ENCODE measurements at places on chromosomes 6 and 20.

DNA sequence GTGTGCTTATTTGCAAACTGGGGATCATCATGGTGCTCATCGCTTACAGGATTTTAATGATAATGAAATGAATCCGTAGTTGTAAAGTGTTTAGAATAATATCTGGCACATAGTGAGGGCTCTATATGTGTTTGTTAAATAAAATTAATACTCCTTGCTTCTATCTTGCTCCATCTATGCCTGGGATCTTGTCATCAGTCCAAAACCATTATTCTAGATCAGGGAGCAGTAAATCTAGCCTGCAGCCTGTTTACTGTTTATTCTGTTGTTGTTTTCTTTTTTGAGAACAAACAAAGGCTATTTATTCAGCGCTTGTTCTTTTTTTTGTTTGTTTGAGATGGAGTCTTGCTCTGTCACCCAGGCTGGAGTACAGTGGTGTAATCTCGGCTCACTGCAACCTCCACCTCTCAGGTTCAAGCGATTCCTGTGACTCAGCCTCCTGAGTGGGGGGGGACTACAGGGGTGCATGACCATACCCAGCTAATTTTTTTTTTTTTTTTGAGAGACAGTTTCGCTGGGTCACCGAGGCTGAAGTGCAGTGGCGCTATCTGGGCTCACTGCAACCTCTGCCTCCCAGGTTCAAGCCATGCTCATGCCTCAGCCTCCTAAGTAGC is 8.1 kb downstream of the ACOT8 start:
- DNase-seq: no peak

DNA sequence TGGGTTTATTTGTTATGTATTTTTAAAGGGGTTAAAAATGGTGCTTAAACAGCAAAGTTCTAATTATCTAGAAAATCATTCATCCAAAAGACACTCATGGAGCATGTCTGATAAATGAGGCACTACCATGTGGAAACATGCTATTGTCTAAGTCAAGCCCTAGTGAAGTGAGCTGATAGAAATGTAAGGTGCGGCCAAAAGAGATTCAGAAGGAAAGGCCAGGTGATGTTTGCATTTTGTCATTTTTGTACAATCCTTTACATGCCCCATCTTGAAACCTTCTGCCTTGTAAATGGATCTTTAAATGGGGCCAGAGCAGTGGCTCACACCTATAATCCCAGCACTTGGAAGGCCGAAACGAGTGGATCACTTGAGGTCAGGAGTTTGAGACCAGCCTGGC is 77.3 kb downstream of the PLCG1 start:
- DNase-seq: no peak

DNA sequence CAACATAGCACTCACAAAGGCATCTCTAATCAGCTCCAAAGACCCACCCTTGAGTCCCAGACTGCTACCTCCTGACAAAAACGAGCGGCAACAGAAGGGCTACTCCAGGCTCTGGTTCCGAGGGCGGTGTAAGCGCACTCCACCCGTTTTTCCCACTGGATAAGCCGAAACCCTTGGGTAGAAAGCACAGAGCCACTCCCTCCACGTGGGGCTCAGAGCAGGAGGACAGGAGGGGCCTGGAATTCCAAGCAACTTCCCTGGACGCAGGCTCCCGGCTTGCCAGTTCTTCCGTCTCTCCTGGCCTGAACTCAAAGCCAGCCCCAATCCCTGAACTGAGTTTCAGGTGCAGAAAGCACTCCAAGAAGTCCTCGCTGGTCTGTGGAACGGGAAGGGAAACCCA is 7.4 kb downstream of the GMEB2 start:
- no peak for DNase-seq

GRCh38 chr6:41157323-41157722 is 3.2 kb upstream of the TREML1 start:
- DNase-seq: no peak

- DNase-seq: no peak
Measured at GRCh38 chr6:112193535-112194051, 60.8 kb downstream of the LAMA4 start.

- DNase-seq: no peak
Measured at GRCh38 chr20:63553933-63554290, at the start of gene FNDC11. Gene FNDC11, plus strand, starts transcription at chr20:63554159. Its CDS starts 1,505 bp downstream, at chr20:63555664.

DNA sequence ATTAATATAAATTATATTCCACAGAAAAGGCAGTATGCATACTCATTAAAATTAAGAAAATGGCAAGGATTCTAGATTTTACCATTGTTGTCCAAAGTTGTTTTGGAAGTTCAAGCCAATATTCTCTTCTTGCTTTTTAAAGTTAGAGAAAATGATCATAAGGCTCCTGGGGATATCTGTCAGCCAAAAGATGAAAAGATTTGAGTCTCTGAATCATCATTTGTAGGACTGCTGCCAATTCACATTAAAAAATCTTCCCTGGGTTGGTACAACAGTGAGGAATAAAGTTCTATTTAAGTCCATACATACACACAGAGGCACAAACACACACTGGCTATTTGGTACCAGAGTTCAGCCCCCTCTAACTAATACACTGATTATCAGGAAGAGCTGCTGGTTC is 620.1 kb downstream of the COL12A1 start:
- no peak for DNase-seq

- no peak for DNase-seq
Measured at GRCh38 chr6:43876602-43877001, 106.6 kb downstream of the VEGFA start.

- DNase-seq: no peak
Measured at GRCh38 chr6:3389390-3390167, 67.3 kb downstream of the SLC22A23 start.

GRCh38 chr6:145626857-145627256 is 108.5 kb downstream of the EPM2A start:
- DNase-seq: no peak

DNA sequence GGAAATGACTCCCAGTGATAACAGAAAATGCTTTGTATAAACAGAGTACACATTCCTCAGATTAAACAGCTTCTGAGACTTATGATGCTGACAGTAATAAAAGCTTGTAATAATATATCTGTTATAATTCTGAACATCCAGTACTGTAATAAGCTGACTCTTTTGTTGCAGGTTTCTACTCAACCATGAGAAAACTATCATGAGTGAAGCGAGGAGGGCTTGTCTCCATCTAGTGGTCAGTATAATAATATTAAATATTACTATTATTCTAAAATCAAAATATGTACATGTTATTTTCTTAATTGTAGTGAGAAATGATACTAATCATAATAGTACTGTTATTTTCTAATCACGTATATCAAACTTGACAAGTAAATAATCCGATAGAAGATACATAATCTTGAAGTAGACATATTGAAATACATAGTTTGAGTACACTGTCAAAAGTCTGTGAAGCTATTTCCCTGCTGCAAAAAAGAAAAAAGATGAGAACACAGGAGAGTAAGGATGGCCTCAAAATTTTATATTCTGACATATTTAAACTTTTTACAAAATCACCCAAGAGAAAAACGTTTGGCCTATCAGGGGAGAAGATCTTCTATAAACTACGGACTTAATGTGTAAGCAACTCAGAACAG is 183.1 kb downstream of the MOXD1 start:
- no peak for DNase-seq

DNA sequence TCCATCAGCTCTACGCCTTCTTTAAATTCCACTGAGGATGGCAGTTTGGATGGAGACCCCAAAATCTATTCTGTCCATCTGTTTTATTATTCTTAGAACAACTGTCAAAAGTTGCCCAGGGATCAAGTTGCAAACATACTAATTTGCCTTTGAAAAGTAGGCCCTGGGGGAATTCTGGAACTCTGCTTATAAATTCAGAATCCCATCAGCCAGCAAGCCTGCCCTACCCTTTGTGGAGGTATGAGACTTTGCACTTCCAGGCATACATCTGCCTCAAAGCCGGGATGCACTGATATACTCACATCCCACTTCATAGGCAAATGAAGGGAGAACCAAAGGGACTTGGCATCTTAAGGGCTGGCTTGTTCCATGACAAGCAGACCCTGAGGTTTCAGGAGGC is 93.6 kb downstream of the INSM1 start:
- DNase-seq: no peak

- no peak for DNase-seq
Measured at GRCh38 chr20:9928281-9928737, 89.4 kb upstream of the PAK5 start.

DNA sequence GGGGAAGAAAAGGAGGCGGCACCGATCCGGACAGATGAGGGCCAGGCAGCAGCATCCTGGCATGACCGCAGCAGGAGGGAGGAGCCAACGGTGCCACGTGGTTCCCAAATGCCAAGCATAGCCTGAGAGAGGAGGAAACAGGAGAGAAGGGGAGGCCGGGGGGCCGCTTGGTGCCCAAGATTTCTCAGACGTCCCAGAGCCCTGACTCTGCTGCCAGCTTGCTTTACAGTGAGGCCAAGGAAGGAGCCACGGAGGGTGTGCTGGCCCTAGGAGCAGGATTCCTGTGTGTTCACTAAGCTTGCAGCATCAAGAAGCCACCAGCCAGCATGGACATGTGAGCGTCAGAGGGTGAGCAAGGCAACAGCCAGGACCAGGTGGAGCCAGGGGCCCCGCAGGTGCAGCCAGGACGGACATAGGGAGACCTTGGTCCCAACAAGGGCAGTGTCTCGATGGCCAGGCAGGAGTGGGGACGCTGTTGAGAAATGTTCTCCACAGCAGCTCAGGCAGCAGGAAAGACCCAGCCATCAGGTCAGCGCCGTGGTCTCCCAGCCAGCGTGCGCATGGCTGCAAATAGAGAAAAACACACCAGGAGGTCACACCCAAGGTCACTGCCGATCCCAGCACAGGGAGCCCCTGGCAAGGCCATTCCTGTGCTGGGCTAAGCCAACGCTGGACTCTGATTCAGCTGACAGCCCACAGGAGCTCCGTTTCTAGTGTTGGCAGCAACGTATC is 143.7 kb downstream of the DLL1 start:
- no peak for DNase-seq

GRCh38 chr6:151773382-151773781 is 34.1 kb upstream of the ESR1 start:
- DNase-seq: no peak

DNA sequence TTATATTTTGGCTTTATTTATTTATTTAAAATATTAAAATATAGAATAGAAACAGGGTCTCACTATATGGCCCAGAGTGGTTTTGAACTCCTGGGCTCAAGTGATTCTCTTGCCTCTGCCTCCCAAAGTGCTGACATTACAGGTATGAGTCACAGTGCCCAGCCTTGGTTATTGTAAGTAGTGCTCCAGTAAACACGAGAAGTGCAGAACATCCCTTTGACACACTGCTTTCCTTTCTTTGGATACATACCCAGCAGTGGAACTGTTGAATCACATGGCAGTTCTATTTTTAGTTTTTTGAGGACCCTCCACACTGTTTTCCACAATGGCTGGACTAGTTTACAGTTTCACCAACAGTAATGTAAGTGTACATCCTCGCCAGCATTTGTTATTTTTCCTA is 203.9 kb downstream of the PHF3 start:
- no peak for DNase-seq

GRCh38 chr6:30493643-30494250 is 4.4 kb downstream of the HLA-E start:
- DNase-seq: no peak

- no peak for DNase-seq
Measured at GRCh38 chr20:19406381-19406780, 193.9 kb downstream of the SLC24A3 start.

GRCh38 chr20:64090165-64090564 is 6.0 kb upstream of the LKAAEAR1 start:
- DNase-seq: no peak

Measured in HS-27A (cell line).